ENCODE measurements at places on chromosomes 11 and 22.

DNA sequence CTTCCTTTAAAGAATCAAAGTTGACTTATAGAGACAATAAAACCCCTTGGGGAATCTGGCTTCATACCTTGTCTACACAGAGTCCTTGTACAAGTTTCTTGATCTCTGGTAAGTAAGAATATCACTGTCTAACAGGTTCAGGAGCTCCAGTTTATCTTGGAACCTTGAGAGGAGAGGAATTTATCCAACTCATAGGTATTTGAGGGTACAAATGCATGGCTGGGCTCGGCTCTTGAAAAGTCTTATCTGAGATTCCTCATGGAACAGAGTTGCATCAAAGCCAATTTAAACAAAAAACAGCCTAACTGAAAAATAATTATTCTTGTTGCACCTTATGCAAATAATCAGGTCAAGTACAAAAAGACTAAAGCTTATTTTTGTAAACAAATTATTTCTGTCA is 33.4 kb downstream of the CARD18 start:
- no peak for DNase-seq

DNA sequence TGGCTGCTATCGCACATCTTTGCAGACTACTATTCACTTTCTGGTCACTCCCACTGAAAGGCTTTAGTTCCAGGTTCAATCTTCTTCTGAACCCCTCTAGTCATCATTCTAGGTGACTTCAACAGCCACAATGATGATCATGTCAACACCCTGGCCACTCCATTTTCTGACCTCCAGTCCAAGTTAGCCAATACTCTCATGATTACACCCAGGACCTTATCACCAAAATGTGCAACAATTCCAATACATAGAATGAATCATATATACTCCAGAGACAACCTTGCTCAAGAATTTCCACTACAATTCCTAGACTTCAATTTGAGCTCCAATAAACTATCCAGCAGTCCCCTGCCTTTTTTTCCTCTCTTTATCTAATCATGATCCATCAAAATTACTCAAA is 70.7 kb downstream of the PAK1 start:
- no peak for DNase-seq

GRCh38 chr22:49966774-49967705 is 6.5 kb downstream of the PIM3 start:
- peak; percentile 53 for DNase-seq

- no peak for DNase-seq
Observed at GRCh38 chr11:73999581-74000306, 9.1 kb downstream of the UCP3 start.

- no peak for DNase-seq
Observed at GRCh38 chr22:41658869-41659268, 29.8 kb downstream of the SNU13 start.

DNA sequence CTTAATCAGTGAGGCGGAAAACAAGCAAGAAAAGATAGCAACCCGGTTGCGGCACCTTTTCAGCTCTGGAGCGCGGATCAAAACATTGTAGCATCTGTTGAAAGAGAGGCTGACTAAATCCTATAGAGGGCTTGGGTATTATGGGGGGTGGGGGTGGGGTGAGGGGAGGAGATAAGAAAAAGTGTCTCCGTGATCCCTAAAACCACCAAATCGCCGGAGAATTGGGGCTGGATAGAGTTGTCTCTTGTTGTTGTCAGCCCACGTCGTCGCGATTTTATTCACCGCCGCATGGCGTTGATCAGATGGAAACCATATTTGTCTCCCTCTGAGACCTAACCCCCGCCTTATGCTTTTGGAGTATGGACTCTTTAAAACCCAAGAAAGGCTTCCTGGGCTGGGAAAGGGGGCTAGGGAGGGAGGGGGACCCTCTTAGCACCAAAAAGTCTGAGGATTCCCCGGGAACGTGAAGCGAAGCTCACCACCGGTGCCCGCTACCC is 13.0 kb downstream of the PAX6 start:
- DNase-seq: no peak

GRCh38 chr11:376531-377173 is 7.4 kb downstream of the B4GALNT4 start:
- DNase-seq: no peak

- peak; percentile 32 for DNase-seq
Observed at GRCh38 chr22:40348025-40348658, 1.8 kb downstream of the ADSL start.

DNA sequence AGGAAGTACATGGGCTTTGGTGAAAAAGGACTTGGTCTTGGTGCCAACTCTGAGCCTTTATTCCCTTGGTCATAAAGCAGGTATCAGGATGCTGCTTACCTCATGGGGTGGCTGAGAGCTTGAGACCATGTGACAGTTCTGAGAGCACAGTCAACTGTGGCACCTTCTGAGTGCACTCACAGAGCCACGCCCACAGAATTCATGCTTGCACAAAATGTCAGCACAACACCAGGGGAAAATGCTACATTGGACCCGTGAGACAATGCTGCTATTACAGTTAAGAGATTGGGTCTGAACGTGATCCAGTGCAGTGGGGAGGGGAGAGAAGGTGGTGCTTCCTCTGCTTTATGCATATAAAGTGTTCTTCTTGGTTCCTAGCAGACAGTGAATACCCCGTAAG is 79.5 kb upstream of the SPON1 start:
- DNase-seq: no peak

DNA sequence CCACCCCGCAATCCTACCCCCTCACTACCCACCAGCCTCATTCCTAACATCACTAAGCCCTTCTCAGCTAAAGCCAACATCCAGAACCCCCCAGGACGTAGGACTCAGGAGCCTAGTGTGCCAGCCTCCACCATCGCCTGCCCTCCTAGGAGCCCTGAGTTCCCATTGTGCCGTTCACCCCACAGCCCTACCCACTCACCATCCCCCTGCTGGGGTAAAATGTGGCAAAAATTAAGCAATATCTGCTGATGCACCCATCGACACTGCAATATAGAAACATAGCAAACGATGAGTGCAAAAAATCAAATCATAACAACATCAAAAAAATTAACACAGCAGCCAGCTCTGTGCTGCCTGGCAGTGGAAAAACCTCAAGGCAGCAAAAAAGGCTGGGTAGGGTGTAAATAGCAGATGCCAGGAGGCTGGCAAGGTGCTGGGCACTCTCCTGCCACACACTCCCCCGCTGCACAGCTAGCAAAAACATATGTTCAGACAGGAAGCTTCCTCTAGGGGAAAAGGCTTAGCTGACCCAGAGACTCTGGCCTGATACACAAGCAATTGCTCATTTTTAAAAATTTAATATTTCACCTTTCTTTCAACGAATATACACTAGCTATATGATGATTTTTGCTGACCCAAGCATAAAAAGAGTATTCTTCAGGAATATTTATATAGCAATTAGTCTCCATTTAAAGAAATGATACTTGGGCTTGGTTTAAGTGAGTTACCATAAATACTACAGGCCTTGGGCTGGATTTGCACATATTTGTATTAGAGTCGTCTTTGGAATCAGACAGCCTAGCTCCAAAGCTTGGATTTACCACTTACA is 33.8 kb downstream of the PRDM10 start:
- DNase-seq: peak; percentile 90

GRCh38 chr11:83643115-83643514 is 356.9 kb upstream of the CCDC90B start:
- DNase-seq: no peak

DNA sequence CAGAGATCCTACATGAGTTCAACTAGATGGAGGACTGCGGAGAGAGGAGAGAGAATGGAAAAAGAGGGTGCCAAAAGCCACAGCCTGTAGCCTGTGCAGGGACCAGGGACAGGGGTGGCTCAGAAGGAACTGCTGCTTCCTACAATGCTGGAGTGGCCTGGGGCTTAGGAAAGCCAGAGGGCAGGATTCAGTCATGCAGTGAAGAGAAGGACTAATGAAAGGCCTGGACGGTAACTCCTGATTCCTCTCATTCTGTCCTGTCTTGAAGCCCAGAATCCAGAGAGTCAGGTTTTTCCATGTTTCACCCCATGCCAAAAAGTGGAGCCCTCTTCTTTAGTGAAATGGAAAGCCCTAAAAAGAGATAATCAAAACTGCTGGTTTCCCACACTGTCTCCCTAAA is 48.4 kb upstream of the INCENP start:
- DNase-seq: no peak
